ENCODE measurements at places on chromosomes 16 and 17. TPM values are rescaled to one million over a fixed set of nuclear protein-coding genes. Genes with fewer than 3 reads are reported as not detected.

GRCh38 chr17:64984851-64985521, 65.7 kb upstream of the LRRC37A3 start:
- DNase-seq: no peak

DNA sequence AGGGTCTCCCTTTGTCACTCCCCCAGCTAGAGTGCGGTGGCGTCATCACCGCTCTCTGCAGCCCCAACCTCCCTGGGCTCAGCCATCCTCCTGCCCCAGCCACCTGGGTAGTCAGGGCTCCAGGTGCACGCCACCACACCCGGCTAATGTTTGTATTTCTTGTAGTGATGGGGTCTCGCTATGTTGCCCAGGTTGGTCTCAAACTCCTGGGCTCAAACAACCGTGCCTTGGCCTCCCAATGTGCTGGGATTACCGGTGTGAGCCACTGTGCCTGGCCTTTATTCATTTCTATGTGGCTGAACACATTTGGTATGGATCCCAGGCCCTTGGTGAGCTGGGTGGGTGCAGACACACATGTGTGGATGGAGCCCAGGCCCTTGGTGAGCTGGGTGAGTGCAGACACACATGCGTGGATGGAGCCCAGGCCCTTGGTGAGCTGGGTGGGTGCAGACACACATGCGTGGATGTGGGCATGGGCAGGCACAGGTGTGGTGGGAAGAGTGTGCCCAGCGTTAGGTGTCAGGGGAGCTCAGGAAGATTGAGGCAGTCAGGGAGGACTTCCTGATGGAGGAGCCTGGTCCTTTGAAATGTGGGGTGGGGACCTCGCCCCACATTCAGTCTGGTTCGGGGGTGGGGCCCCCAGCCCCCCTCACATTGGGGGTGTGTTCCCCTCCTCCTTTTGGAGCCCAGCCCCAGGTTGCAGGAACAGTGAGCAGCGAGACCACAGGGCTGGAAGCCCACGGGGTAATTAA, 37.1 kb downstream of the SOX8 start:
- no peak for DNase-seq

- DNase-seq: no peak
These were observed 128.0 kb downstream of the LAT start for GRCh38 chr16:29112755-29113347.

DNA sequence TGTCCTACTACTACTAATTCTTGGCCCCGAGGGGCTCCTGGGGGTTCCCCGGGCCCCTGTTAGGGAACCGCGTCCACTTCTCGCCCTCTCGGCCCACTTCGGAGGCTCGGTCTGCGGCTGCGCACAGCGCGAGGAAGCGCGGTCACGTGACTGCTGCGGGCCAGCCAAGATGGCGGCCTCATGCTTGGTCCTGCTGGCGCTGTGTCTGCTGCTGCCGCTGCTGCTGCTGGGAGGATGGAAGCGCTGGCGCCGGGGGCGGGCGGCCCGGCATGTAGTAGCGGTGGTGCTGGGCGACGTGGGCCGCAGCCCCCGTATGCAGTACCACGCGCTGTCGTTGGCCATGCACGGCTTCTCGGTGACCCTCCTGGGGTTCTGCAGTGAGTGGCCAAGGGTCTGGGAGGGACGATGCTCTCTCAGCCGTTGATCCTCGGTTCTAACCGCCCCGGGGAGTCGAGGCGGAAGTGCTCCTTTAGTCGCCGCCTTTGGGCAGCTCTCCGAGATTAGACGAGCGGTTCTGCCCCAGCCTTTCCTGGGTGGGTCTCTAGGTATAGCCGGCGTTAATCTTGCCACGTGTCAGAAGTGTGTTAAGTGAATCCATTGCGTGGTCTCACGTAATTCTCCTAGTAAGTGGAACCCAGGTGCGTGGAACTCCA, at the start of gene ALG1:
TSS of gene ALG1 (plus strand) at position 163 of the 653 bp plus-strand sequence. CDS start at position 170, 7 bp downstream.
- peak; percentile 87 for DNase-seq

DNA sequence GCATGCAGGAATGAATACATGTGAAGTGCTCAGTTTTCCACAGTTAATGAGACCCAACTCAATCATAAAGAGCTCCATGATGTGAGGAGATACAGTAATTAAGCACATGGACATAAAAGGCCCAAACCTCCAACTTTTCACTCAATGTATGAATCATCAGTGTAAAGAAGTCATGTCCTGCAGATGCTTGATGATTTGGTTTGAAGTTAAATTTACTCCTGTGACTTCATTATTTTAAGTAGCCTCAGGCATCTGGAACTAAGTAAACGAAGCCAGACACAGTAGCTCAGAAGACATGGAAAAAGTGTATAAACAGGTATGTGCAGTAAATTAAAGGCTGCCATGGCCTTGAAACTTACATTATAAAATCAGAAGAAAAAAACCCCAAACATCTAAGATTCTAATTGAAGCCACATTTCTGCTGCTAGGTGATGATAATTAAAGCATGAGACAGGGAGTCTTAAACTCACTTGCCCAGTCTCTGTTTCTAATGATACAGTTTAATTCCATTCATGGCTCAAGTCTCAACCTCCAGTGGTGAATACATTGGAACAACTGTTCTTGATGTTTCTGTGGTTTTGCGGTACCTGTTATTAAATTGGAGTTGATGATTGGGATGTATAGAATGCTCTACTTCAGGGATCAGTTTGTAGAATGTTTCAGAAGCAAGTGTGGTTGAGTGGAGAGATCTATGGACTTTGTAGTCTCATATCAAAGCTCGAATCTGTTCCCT, 28.9 kb upstream of the CCL2 start:
- no peak for DNase-seq

- no peak for DNase-seq
These were observed 27.3 kb downstream of the TXNDC11 start for GRCh38 chr16:11715246-11715947.

- peak; percentile 93 for DNase-seq
These were observed 1.5 kb downstream of the COL1A1 start for GRCh38 chr17:50199803-50200456.

DNA sequence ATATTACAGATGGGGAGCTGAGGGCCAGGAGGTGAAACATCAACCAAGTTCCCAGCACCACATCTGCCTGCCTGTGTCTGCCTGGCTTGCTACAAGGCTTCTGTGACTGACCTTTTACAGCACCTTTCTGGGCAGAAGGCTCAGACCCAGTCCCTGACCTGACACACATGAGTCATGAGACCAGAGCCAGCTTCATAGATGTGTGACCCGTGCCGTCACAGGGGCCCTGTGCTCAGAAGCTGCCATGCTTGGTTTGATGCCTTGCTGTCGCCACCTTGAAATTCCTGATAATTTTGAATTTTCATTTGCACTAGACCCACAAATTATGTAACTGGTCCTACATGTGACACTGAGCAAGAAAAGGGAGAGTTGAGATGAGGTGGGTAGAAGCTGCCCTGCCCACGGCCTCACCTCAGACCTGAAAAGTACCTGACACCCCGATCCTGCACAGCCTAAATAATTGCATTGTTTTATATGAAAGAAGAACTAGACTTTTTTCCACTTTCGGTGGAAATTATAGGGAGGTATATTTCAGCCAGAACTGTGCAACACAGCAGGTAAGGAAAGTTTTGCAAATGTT, 13.3 kb upstream of the PECAM1 start:
- no peak for DNase-seq

DNA sequence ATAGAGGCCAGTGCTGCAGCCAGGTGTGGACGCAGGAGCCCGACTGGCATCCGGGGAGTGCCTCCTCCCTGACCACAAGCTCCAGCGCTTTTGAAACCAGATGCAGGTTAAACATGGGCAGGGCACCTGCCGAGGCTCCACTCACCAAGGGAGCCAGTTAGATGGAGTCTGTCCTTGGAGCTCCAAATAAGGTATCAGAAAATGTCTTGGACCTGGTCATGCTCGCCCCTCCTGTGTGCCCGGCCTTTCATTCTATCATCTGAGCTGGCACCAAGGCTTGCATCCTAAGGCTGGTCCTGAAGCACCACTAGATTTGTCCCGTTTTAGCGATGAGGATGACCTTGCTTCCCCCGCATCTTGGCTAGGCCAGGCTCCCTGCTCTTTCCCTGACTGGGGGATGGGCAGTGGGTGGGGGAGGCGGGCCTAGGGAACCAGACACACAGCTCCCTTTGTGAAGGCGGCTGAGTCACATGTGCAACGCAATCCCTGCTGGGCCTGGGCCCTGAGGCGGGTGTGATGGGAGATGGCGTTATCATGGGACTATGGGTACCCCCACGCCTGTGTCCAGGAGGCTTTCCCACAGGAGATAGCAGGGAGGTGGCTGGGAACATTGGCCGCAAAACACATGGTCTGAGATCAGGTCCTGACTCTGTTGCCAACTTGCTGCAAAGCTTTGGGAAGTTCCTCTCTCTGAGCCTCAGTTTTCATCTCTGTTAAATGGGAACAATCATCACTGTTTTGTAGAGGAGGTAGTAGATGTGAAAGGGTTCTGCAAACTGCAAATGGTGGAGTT, 5.0 kb upstream of the ADGRG1 start:
- peak; percentile 60 for DNase-seq

DNA sequence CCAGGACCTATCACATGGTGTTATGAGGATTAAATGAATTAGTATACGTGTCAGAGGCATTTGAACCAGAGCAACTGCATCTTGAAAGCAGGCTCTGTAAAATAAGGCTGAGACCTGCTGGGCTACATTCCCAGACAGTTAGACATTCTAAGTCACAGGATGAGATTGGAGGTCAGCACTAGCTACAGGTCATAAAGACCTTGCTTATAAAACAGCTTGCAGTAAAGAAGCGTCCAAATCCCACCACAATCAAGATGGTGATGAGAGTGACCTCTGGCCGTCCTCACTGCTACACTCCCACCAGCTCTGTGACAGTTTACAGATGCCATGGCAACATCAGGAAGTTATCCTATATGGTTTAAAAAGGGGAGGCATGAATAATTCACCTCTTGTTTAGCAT, 71.8 kb downstream of the IRF8 start:
- DNase-seq: peak; percentile 70

DNA sequence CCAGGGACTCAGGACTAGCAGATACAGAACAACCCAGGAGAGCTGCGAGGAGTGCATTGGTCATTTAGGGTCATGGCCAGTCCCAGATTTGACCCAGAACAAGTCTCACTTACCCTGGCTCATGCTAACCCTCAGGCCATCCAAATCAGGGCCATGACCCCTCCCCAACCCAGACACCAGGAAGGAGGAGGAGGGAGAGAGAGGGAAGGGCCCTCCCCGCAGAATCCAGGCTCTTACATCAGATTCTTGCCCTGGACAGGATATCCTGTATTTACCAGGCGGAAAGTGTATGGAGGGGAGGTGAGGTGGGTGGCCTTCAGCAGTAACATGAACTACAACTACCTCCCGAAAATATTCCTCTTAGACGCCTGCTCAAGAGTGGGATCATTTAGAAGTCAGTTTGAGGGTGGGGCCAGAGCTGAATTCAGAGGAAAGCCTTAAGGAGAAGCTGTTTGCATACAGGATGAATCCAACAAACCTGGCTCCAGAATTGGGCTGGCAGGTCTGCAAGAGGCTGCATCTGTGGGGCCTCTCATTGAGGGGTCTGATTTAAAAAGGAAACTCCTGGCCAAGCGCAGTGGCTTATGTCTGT, 2.1 kb downstream of the VAT1 start:
- DNase-seq: no peak

DNA sequence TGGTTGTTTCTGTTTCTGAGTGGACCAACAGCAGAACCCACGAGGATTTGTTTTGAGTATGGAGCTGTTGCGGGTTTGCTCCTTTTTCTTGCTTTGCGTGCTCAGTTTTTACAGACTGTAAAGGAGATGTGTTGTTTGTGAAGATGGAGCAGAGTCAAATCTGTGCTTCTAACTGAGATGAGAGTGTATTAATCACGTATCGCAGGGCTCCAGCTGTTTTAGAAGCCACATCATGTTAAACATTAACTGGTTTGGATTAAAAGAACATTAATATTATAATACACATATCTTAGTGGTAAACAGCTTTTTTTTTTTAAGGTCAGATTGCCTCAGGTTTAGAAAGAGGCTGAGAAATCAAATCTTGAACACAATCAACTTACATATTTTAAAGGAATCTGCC, 69.4 kb downstream of the YPEL2 start:
- DNase-seq: peak; percentile 34

GRCh38 chr17:57130708-57131461, 45.8 kb downstream of the AKAP1 start:
- DNase-seq: peak; percentile 85

DNA sequence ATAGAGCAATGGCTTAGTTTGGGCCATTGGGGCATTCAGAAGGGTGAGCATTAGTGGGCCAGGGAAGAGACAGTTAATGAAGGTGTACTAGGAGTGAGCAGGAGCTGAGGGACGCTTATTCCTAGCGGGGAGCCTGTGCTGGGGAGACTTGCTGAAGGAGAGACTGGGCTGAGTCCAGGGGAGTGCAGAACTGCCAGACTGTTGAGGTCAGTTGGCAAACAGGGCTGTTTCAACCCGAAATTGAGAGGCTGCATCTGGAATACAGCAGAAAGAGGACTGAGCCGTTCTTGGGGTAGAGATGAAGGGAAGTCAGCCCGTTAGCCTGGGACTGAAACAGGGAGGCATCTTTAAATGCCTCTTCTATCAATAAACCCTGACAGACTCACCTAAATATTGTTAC, 33.2 kb downstream of the MAP2K6 start:
- no peak for DNase-seq

DNA sequence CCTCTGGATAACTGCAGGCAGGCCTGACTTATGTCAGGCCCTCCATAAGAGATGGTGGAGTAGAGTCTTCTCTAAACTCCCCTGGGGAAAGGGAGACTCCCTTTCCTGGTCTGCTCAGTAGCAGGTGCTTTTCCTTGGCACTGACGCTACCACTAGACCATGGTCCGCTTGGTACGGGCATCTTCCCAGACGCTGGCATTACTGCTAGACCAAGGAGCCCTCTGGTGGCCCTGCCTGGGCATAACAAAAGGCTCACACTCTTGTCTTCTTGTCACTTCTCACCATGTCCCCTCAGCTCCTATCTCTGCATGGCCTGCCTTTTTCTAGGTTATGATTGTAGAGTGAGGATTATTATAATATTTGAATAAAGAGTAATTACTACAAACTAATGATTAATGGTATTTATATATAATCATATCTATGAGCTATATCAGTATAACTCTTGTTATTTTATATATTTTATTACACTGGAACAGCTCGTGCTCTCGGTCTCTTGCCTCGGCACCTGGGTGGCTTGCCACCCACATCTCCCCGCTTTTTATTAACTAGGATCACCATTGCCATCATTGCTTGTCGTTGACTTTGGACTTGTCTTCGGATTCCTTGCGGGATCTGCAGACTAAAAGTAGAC, 59.8 kb upstream of the ARL4D start:
- DNase-seq: peak; percentile 60

- DNase-seq: peak; percentile 16
These were observed 45.3 kb downstream of the BRD7 start for GRCh38 chr16:50323335-50324011.

DNA sequence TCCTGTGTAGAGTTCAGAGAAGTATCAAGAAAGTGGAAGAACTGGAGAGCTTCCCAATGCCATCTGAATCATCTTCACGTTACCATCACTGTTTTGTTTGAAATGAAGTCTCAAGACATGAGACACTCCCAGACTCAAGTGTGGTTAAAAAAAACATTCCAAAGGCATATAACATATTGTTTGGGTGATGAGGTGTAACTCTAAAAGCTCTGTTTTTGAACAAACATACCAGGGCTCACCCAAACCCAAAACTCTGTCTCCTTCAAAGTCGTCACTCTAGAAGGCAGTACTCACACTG, 6.3 kb upstream of the ZCCHC14 start:
- no peak for DNase-seq

The TBC1D3G gene
- 2.7 TPM for polyA plus RNA-seq

The ZNF594 gene
- 0.22 TPM for polyA plus RNA-seq

The PSMC3IP gene
- 0.89 TPM for polyA plus RNA-seq

The ESRP2 gene
- polyA plus RNA-seq: 45.0 TPM

The RNF112 gene
- polyA plus RNA-seq: 2.7 TPM
